Stimulated activated CD4-positive, alpha-beta T cell treated with anti-CD3 and anti-CD28 coated beads, TNF-alpha, amount 100 ng/mL, for 1 hour (primary cell): ENCODE measurements at places on chromosomes 6 and 20.
A peak's percentile ranks its signal among the peaks of the same experiment; 100 is the strongest.

GRCh38 chr6:156885562-156885961 is 108.4 kb downstream of the ARID1B start:
- DNase-seq = no peak

- no peak for DNase-seq
These were observed 34.0 kb downstream of the TRERF1 start for GRCh38 chr6:42417641-42418112.

- no peak for DNase-seq
These were observed 18.7 kb upstream of the MEI4 start for GRCh38 chr6:77633993-77634715.

- DNase-seq = no peak
These were observed 37.1 kb downstream of the SUN5 start for GRCh38 chr20:32966881-32967781.

- no peak for DNase-seq
These were observed 84.6 kb upstream of the F13A1 start for GRCh38 chr6:6405031-6405430.

GRCh38 chr6:44255871-44256774 is 1.2 kb downstream of the SLC35B2 start:
- DNase-seq = no peak

- DNase-seq = no peak
These were observed 8.5 kb downstream of the L3MBTL3 start for GRCh38 chr6:130026859-130027258.

- no peak for DNase-seq
These were observed 8.4 kb upstream of the RALY start for GRCh38 chr20:33985280-33985679.

GRCh38 chr6:109255946-109256640 is 126.2 kb downstream of the CD164 start:
- no peak for DNase-seq

DNA sequence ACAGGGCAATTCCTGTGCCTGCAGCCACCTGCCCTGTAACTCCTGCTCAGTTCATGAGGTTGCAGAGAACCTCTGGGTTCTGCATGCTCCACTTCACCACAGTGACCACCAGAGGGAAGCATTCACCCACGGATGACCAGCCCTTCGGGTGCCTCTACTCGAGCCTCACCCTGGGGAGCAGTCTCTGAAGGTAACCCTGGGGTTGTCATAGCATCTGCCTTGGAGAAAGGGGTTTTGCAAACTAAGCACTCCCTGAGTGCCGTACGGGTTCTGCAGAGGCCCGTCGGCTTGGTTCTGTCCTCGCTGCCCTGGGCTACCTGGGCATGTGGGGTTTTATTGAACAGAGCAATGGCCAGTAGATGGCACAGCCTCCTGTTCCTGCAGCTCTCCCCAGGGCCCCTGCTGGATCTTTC is 10.2 kb upstream of the CST5 start:
- DNase-seq = peak; percentile 16

GRCh38 chr6:35955970-35956369 is 35.1 kb upstream of the SRPK1 start:
- no peak for DNase-seq

DNA sequence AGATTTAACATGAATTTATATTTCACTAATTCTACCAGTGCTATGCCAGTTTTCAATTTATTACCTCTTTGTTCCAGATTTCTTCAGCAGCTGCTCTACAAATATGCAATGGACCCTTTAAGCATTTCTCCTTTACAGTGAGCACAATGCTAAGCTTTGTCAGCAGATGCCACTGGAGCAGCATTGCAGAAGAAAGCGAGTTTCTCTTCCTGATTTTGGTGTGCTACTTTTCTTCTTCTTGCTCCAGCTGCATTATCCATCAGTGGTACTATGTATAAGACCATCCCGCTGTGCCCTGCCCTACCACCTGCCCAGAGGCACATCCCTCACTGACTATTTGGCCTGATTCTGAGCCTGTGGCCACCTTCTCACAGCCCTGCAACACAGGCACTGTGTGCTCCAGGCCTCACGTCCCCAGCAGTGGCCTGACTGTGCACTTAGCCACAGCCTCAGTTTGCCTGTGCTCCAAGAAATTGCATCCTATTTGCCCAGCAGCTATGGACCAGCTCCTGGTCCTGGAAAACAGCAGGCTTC is 84.1 kb downstream of the TNFAIP3 start:
- DNase-seq = no peak

GRCh38 chr6:85252552-85252951 is 197.3 kb upstream of the NT5E start:
- DNase-seq = no peak

GRCh38 chr6:41692080-41692675 is 43.2 kb downstream of the TFEB start:
- no peak for DNase-seq

GRCh38 chr6:13295576-13295975 is 32.8 kb downstream of the TBC1D7 start:
- DNase-seq = no peak

GRCh38 chr6:153485072-153485471 is 354.0 kb upstream of the RGS17 start:
- no peak for DNase-seq

DNA sequence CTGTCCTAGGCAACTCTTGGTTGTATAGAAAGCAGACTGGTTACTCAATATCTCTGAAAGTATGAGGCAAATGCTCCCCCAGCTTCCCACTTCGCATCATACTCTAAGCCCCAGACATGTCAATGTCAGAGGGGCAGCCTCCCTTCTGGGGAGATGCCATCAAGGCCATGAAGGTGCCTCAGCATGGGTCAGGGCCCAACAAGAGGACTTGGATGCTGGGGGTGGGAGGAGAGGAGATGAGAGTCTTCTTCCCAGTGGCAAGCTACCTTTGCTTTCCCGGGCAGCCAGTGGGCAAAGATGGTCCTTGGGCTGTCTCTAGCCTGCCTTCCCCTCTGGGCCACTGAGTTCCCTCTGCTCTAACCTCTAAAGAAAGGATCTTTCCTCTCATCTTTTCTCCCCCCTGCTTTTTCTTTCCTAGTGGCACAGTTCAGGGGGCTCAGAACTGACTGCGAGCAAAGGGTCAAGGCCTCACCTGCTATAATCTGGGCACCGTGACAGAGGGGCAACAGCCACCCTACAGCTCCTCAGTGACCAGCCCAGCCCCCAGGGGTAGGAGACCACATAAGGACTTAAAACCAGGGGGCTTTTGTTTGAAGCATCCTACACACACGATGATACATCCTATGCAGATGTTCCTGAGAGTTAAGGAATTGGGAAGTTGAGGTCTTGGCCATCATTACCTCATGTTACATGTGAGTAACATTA is 26.2 kb downstream of the MOCS1 start:
- DNase-seq = no peak

DNA sequence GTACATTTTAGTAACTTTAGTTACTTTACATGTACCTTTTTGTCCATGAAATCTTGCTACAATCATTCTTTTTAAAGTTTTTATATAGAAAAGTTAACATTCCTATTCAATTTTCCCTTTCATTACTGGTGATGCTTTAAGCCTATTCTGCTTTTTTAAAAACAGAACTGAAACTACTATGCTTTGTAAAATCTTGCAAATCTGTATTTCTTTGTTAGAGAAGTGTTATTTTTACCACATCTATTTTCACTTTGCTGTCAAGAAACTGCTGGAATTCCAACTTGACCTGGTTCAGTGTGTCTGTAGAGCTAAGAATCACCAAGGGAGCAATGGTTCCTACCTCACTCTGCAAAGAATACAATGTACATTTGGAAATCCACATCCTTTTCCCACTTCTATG is 21.8 kb upstream of the SAMD5 start:
- no peak for DNase-seq

GRCh38 chr20:57435498-57436222 is 44.5 kb downstream of the RBM38 start:
- DNase-seq = no peak

DNA sequence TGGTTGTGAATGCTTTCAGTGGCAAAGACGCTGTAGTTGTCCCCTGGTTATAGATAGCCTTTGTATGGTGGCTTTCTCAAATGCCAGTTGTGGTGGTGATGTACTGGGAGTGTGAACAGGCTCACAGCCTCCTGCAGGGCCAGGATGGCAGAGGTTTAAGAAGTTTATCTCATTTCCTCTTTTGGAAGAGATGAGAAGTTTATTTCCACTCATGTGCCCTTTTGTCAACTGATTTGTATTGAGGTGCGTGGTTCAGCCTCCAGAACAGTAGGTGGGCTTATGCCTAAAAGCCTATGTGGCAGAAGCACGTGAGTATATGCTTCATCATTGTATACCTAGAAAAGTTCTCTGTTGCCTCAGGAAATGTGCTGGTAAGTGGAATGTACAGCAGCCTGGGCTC is 13.7 kb upstream of the ZFP57 start:
- no peak for DNase-seq

GRCh38 chr20:60262967-60263603 is 304.9 kb downstream of the CDH26 start:
- DNase-seq = peak; percentile 7

GRCh38 chr6:151451417-151451949 is 443 bp downstream of the RMND1 start:
- no peak for DNase-seq

DNA sequence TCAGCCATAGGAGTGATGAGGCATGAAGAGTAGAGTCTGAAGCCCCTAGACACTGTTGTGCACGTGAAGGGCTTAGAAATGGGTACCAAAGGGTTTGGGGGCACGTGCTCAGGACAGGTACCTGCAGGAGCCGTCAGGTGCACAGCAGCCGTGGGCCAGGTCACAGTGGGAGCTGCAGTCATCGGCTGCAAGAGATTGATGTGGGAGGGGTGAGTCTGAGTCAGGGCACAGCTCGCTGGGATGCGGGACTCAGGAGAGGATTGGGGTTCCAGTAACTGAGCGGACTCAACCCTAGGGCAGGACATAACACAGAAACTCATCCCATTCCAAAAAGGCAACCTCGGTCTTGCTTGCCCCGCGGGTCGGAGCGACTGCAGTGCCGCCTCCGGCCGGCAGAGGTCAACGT is 1.1 kb downstream of the DLK2 start:
- peak; percentile 55 for DNase-seq

- no peak for DNase-seq
These were observed 5.4 kb upstream of the FOXF2 start for GRCh38 chr6:1383729-1384548.

DNA sequence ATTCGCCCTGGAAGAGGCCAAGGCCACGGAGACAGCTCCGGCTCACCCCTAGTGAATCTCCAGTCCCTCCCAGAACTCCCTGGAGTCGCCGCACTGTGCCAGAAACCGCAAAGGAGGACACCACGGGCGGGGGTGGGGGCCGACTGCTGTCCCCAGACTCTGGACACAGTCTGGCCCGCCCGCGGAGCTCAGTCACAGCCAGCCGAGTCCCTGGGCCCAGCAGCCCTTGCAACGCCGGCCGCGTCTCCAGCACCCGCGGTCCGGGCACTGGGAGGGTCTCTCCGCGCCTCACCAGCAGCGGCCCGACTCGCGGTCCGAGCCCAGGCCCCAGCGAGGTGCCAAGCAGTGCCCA is 518 bp downstream of the PEX6 start:
- DNase-seq = no peak

DNA sequence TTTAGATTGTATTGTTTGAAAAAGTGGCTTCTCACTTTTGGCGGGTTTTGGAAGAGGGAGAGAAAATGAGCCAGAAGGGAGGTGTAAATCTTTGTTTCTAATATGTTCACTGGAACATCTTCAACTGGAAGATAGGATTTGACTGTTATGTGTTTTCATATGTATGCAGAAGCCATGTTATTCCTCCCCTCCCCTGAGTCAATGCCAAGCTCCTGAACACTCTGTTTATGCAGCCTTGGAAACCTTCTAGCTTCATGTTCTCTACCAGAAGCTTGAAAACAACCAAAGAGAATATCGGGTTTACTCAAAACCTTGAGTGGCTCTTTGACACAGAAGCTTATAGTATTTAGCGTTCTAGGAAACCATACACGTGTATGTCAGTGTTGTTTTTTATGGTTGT is 279.1 kb downstream of the PRL start:
- no peak for DNase-seq

DNA sequence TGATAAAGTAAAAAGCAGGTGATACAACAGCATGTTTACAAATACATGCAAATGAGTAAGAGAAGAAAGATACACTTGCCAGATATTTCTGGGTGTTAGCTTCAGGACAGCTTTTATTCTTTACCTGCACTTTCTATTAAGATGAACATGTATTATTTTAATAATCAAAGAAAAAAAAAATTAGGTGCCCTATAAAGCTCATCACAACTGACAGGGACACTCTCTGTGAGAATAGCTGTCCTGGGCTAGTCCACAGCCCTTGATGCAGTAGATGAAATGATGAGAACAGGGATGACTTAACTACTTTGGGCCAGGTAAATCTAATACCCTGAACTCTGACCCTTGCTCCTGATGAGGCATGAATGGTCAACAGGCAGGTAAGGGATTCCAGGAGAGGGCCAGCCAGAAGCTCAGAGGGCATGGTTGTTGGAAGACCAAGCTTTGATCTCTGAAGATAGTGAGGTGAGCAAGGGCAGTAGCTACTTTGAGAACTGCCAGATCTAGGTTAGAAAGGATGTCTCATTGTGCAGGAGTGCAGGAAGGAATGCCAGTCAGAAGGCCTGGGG is 15.6 kb downstream of the NSFL1C start:
- DNase-seq = no peak

DNA sequence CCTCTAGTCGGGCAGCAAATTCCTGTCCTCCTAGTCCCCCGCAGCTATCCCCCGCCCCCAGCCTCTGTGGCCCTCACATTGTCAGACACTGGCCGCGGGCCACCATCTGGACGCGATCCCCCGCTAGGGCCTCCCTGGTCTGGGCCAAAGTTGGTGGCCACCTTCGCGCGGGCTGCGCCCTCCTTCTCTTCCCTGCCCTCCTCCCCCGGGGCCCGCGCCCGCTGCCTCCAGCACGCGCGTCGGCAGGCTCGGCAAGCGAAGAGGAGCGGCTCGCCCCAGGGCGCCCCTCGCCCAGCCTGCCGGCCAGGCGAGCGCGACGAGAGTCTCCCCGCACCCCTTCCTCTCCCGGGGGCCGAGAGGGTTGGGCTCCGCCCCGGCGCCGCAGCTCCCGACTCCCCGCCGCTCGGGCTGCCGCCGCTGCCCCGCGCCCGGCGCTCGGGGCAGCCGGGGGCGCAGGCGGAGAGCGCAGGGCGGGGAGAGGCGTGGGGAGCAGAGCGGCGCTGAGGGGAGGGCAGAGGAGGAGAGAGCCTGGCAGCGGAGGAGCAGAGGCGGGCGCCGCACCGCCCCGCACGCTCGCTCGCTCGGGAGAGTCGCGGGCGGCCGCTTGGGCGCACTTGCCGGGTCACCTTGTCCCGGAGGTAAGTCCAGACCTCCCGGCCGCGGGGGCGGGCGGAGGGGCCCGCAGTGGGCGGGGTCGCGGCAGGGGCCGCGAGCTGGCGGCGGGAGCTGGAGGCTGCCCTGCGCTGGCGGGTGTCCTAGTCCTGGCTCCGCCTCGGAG is at the start of gene SYNDIG1:
SYNDIG1 (plus strand) TSS at position 514 of the 778 bp plus-strand sequence. CDS start 73,469 bp downstream, outside the sequence.
- no peak for DNase-seq
